ENCODE measurements at places on chromosomes 2 and 18.

GRCh38 chr18:78738076-78738690 is 241.4 kb upstream of the SALL3 start:
- no peak for DNase-seq

DNA sequence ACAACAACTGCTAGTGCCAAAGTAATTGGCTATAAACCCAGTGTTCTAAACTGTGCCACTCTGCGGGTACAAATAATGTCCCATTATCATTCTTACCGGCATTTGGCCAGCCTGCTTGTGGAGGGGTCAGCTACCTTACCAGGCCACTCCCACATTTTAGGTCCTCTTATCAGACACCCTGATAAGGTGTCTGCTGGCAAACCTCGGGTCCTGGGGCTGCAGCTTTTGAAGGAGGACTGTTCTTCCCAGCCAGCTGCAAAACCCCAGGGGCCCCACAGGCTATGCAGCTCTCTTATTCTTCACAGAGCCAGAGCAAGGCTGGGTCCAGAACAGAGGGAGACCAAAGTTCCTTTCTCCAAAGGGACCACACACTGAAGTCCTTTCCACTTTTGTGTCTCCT is 258.0 kb upstream of the REV1 start:
- DNase-seq, result no peak

DNA sequence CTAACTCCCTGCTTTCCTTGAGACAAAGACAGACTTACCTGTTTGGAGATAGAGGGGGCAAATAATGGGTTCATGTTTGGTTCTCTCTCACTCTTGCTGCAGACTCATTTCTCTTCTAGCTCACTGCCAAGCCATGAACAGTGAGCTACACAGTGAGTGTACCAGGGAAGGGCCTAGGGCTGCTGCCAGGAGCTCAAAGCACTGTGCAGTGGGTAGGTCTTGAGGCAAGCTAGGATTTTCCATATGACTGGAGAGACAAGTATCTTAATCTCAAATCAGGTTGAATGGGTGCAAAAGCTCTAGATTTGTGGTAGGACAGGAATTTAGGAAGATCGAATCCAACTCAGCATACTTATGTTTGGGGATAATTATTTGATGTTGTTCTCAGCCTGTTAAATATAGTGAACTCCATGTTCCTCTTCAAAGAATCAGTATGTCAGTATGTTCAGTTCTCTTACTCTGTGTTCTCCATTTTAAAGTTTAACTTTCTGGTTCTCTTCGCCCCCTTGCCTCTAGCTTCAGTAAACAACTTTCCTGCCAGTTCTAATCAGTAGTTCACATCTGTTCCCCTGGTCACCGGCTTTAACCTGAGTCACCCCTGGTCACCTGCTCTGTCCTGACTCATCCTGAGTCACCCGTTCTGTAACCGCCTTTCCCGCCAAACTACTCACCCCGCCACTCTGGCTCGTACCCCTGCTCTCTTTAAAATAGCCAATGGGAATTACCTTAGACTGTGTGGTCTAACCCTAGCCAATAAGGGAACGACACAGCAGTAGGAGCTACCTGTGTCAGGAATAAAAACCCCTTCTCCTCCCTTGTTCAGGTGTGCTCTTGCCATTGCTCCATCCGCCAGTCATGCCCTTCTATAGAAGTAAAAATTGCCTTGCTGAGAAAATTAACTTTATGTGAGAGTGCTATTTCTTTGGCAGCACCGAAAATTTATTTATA is 21.9 kb downstream of the SLC25A52 start:
- no peak for DNase-seq

- DNase-seq, result no peak
Measured at GRCh38 chr2:122927197-122927596, 1097.9 kb upstream of the CNTNAP5 start.

- no peak for DNase-seq
Measured at GRCh38 chr2:207264310-207264709, 98.6 kb upstream of the KLF7 start.

Measured in CD8-positive, alpha-beta T cell (primary cell).